ENCODE measurements at places on chromosomes 3 and 15. TPM values are rescaled to one million over a fixed set of nuclear protein-coding genes. Genes with fewer than 3 reads are reported as not detected.

GRCh38 chr3:185699927-185700326, 113.8 kb downstream of the SENP2 start:
- no peak overlapping the region for H3K4me3 ChIP-seq
- no peak for DNase-seq
- no peaks in the 10 kb centered on the region for H3K4me1 ChIP-seq
- H3K27me3 ChIP-seq: peaks cover 14% of the 10 kb centered on the region
- no peak overlapping the region for H3K27ac ChIP-seq

DNA sequence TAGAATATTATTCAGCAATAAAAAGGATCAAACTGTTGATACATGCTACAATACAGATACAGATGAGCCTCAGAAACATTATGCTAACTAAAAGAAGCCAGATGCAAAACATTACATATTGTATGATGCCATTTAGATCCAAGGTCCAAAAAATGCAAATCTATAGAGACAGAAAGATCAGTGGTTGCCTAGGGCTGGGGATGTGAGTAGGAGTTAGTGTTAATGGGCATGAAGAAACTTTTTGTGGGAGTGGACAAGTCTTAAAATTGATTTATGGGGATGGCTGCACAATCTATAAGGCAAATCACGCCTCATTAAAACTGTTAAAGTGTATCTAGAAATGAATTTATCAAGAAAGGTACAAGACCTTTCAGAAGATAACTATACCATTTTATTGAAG, 45.0 kb downstream of the EHHADH start:
- H3K36me3 ChIP-seq: no peaks in the 10 kb centered on the region
- no peak overlapping the region for H3K27ac ChIP-seq
- H3K4me3 ChIP-seq: no peak overlapping the region
- no peaks in the 10 kb centered on the region for H3K27me3 ChIP-seq
- peaks cover 2% of the 10 kb centered on the region for H3K4me1 ChIP-seq

GRCh38 chr3:194315965-194316361, 35.2 kb downstream of the CPN2 start:
- H3K4me1 ChIP-seq: peaks cover 8% of the 10 kb centered on the region
- H3K27ac ChIP-seq: no peak overlapping the region
- H3K4me3 ChIP-seq: no peak overlapping the region
- H3K27me3 ChIP-seq: peaks cover 67% of the 10 kb centered on the region
- H3K36me3 ChIP-seq: no peaks in the 10 kb centered on the region

GRCh38 chr15:64845183-64845611, 3.5 kb downstream of the PLEKHO2 start:
- no peak for DNase-seq
- peak overlapping the region; percentile 82 for H3K4me3 ChIP-seq

The POPDC2 gene
- 1.6 TPM for total RNA-seq

The KLHL40 gene
- not detected for total RNA-seq

DNA sequence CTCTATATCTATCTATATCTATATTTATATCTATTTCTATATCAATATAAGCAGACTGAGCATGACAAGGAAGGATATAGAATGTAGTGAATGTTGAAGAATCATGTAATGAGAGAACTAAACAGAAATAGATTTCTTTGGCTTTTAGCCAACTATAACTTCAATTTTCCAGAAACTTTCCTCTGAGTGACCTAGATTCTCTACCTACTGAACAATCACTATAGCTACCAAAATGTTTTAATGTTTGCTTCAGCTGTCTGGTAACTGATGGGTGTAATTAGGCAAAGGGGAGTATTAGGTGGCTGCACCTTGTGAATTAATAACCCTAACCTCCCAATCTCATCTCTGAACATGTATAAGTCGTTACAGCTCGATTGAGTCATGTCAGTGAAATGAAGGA, 76.4 kb upstream of the ROBO1 start:
- no peak for DNase-seq
- H3K27ac ChIP-seq: no peak overlapping the region
- no peak overlapping the region for H3K4me3 ChIP-seq

GRCh38 chr3:195732940-195733339, 12.2 kb downstream of the MUC20 start:
- no peaks in the 10 kb centered on the region for H3K4me1 ChIP-seq
- H3K27me3 ChIP-seq: no peaks in the 10 kb centered on the region
- no peak overlapping the region for H3K27ac ChIP-seq
- DNase-seq: no peak

DNA sequence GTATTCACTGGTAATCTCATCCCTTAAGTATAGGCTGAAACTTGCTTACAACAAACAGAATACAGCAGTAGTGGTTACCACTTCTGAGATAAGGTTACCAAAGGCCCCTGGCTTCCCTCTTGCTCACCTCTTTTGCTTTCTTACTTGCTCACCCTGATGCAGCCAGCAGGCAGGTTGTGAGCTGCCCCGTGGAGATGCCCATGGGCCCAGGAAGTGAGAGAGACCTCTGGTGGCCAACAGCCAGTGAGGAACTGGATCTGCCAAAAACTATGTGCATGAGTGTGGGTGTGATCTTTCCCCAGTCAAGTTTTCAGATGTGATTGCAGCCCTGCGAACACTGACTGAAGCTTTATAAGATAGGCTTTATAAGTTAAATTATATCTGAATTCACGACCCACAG, 48.7 kb downstream of the NMNAT3 start:
- H3K4me1 ChIP-seq: no peaks in the 10 kb centered on the region
- no peak overlapping the region for H3K27ac ChIP-seq
- peaks cover 2% of the 10 kb centered on the region for H3K36me3 ChIP-seq
- peak; percentile 6 for DNase-seq
- no peaks in the 10 kb centered on the region for H3K27me3 ChIP-seq

DNA sequence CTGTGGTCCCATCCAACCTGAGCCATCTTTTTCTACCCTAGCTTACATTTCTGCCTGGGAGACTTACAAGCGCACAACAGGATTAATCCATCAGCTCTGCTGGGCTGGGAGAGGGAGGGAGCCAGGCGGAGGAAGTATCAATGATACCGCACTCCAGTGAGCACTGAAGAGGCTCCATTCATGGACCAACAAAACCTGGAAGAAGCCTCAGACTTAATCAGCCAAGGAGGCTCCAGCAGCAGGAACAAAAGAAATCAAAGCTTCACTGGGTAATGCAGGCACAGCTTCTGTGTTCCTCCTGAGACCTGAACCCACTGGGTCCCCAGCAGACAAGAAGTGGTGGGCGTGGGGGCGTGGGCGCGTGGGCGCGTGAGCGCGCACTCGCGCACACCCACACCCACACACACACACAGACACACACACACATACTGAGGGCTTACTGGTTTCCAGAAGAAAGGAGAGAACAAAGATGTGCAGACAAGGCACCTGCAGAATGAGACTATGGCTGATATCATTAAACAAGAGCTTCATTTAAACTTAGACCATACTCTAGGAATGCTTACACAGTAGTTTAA, 87.0 kb upstream of the BOC start:
- no peak overlapping the region for H3K4me3 ChIP-seq
- no peak for DNase-seq
- no peaks in the 10 kb centered on the region for H3K27me3 ChIP-seq
- no peaks in the 10 kb centered on the region for H3K4me1 ChIP-seq
- peaks cover 2% of the 10 kb centered on the region for H3K36me3 ChIP-seq
- no peak overlapping the region for H3K27ac ChIP-seq

The SLITRK3 gene
- not detected for total RNA-seq

GRCh38 chr15:39114690-39115378, 466.0 kb upstream of the THBS1 start:
- peaks cover 38% of the 10 kb centered on the region for H3K27me3 ChIP-seq
- no peaks in the 10 kb centered on the region for H3K4me1 ChIP-seq
- no peaks in the 10 kb centered on the region for H3K36me3 ChIP-seq
- H3K27ac ChIP-seq: no peak overlapping the region

DNA sequence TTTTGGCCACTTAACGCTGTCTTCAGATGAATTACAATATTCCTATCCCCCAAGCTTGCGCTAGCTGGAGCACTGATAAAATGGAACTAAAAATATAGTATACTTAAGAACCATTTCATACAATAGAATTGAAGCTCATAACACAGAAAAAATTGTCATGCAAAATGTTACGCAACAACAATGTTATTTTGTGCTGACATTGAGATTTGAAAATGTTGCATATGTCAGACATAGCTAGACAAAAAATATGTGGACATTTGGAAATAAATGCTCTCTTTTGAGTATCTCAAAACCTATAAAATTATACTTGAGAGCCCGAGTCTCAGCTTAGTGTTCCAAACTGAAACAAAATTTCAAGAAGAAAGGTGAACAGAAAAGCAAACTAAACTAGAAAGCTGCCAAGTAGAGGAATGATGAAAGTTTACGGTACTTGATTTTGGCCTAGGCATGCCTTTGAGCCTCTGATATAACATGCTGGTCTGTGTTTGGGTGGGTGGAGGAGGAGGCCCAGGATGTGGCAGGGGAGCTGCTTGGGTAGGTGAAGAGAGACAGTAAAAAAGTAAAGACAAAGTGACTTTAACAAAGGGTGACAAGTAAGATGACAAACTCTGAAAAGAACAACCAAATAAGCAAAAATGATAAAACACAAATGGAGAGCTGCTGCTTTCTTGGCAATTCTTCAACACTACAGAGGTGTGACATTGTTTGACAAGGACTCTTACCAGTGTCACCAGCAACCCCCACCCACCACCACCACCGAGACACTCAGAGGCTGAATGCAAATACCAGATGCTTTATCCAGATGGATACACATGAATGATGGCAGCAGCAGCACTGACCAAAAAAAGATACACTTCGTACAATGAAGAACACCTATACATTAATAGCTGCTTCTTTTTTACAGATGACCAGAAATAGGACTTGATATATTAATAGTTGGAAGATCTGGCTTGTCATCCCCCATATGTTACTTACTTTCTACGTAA, 129.3 kb upstream of the FEZF2 start:
- no peak overlapping the region for H3K4me3 ChIP-seq
- H3K27me3 ChIP-seq: peaks cover 9% of the 10 kb centered on the region
- no peak overlapping the region for H3K27ac ChIP-seq
- no peak for DNase-seq
- no peaks in the 10 kb centered on the region for H3K36me3 ChIP-seq

The UROC1 gene
- not detected for total RNA-seq

- peaks cover 24% of the 10 kb centered on the region for H3K36me3 ChIP-seq
- no peak for DNase-seq
- no peaks in the 10 kb centered on the region for H3K27me3 ChIP-seq
- H3K4me3 ChIP-seq: no peak overlapping the region
Observed at GRCh38 chr15:67691450-67691849, 133.9 kb upstream of the SKOR1 start.

DNA sequence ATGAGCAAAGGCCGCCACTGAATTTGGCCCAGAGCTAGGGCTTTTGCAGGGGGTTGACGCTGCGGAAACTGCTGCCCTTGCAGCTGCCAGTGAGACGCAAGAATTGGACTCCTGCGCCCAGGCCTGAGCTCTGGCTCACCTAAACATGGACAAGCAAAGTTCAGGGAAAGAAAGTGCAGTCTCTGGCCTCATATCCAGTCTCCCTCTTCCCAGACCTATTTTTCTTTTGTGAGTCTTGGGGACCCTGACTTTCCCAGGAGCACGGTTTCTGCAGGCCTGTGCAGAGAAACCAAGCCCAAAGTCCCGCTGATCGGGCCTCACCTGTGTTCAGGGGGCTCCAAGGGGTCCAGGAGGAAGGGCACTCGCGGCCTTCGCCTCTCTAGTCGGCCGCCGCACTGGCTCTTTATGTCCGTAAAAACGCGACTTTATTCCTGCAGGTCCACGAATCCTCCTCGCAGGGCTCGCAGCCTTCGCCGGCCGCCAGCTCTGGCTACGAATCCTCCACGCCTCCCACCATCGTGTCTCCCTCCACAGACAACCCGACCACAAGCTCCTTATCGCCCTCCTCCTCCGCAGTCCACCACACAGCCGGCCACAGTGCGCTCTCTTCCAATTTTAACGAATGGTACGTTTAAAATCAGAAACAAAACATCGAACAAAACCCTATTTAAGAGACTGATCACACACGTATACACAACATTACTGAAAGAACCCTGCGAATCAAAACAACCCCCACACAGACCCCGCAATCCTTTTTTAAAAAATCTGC, 3.9 kb downstream of the ZIC1 start:
- H3K27me3 ChIP-seq: peaks cover 94% of the 10 kb centered on the region
- DNase-seq: no peak
- peak overlapping the region; percentile 65 for H3K4me3 ChIP-seq
- H3K4me1 ChIP-seq: peaks cover 29% of the 10 kb centered on the region

DNA sequence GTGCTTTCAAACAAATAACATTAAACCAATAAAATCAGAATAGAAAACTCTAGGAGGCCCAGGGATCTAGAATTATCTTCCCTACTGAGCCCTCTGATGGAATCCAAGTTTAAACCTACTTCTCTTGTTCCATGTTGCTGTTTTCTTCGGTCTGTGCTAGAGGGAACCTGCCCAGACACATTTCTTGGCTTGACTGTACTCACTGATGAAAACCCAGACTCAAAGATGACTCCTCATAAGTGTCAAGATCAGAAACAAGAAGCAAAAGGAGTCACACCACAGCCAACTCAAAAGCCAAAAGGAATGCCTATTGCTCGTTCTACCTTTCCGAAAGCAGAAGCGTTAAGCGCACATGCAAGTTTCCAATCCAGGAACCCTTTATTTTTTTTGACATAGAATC, 31.6 kb downstream of the SCAP start:
- no peak overlapping the region for H3K4me3 ChIP-seq
- H3K4me1 ChIP-seq: peaks cover 14% of the 10 kb centered on the region
- H3K36me3 ChIP-seq: peaks cover 28% of the 10 kb centered on the region
- DNase-seq: no peak
- H3K27me3 ChIP-seq: no peaks in the 10 kb centered on the region
- H3K27ac ChIP-seq: no peak overlapping the region

- H3K36me3 ChIP-seq: no peaks in the 10 kb centered on the region
- H3K27me3 ChIP-seq: no peaks in the 10 kb centered on the region
- H3K27ac ChIP-seq: no peak overlapping the region
Observed at GRCh38 chr15:48437178-48437577, 105.9 kb downstream of the DUT start.

DNA sequence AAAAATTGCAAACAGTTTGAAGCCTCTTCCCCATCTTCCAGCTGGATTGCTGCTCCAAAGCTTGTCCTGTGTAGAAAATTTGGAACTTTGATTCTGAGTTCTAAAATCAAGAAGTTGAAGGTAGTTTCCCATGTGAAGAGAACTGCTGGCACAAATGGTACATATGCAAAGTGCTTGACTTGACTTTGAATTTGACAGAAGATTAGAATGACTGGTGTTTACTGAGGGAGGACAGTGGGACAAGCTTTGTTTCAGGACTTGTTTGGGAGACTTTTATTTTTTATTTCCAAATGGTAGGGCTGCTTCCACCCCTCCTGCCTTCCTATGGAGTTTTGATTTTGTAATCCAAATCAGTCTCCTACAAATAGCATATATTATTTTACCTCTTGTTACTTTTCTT, 7.4 kb downstream of the ZFAND6 start:
- H3K27ac ChIP-seq: no peak overlapping the region
- peaks cover 54% of the 10 kb centered on the region for H3K4me1 ChIP-seq
- DNase-seq: no peak
- no peaks in the 10 kb centered on the region for H3K27me3 ChIP-seq
- no peak overlapping the region for H3K4me3 ChIP-seq
- H3K36me3 ChIP-seq: peaks cover 10% of the 10 kb centered on the region

All from activated naive CD8-positive, alpha-beta T cell treated with anti-CD3 and anti-CD28 coated beads for 36 hours (primary cell).